NCI-H524 (cell line): ENCODE measurements at places on chromosomes 2 and 18.
A peak's percentile ranks its signal among the peaks of the same experiment; 100 is the strongest.

GRCh38 chr2:202486351-202486750 lies 110.2 kb downstream of the BMPR2 start:
- DNase-seq, result no peak

- no peak for DNase-seq
These were observed 64.7 kb downstream of the GYPC start for GRCh38 chr2:126720638-126721037.

GRCh38 chr18:79542213-79542612 lies 137.4 kb upstream of the CTDP1 start:
- DNase-seq, result no peak

- DNase-seq, result no peak
These were observed 27.5 kb downstream of the REEP1 start for GRCh38 chr2:86309966-86310365.

DNA sequence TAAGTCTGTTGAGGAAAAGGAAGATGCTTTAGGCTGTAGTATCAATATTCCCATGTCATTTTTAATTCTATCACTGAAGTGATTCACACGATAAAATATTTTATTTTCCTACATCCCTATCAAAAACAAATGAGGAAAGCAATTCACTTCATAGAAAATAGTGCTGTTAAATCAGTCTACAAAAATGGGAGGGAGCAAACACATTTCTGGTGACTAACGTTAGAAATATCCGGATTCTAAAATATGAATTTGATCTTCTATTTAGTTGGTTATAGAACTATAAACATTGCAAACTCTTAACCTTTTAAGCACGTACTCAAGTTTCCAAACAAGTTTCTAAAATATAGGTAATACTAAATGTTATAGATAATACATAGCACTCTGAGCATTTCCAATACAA lies 20.8 kb downstream of the ATF2 start:
- no peak for DNase-seq

- DNase-seq, result peak; percentile 31
These were observed 901 bp downstream of the WDFY1 start for GRCh38 chr2:223944166-223944702.

DNA sequence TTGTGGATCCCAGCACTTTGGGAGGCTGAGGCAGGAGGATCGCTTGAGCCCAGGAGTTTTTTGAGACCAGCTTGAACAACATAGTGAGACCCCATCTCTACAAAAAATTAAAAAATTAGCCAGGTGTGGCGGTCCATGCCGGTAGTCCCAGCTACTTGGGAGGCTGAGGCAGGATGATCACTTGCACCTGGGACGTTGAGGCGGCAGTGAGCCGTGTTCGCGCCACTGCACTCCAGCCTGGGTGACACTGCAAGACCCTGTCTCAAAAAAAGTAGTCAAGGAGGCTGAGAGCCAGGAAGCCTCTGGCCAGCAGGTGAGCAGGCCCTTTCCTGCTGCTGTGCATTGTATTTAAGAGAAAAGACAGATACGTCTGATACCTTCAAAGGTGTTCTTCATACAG lies 11.1 kb upstream of the PROC start:
- DNase-seq, result no peak

GRCh38 chr2:238381341-238382115 lies 45.2 kb upstream of the ASB1 start:
- no peak for DNase-seq
